Esophagus mucosa (tissue), 1 donor: ENCODE measurements at places on chromosomes 5 and 9.

DNA sequence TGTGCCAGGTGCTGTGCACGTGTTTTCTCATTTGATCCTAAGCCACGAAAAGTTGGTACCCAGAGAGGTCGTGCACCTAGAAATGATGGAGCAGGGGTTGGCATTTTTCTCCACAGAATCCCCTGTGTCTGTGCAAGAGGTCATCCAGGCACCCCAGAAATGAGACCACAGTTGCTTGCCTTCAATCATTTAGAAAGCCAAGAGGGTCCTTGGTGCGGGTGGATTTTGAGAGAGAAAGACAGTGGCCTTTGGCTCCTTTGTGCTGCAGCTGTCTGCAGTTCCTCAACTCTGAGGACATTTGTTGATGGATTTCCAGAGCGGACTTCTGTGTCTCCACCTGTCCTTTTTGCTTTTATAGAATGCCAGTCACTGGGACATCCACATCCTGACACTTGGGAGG is 33.8 kb upstream of the SPRY4 start:
- ATAC-seq: no peak

DNA sequence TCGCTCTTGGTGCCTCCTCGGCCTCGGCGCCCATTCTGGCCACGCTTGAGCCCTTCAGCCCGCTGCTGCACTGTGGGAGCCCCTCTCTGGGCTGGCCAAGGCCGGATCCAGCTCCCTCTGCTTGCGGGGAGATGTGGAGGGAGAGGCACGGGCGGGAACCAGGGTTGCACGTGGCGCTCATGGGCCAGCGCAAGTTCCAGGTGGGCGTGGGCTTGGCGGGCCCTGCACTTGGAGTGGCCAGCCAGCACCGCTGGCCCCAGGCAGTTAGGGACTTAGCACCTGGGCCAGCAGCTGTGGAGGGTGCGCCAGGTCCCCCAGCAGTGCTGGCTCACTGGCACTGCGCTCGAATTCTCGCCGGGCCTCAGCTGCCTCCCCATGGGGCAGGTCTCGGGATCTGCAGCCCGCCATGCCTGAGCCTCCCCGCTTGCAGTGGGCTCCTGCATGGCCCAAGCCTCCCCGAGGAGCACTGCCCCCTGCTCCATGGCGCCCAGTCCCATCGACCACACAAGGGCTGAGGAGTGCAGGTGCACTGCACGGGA is 106.4 kb downstream of the SMC2 start:
- no peak for ATAC-seq

DNA sequence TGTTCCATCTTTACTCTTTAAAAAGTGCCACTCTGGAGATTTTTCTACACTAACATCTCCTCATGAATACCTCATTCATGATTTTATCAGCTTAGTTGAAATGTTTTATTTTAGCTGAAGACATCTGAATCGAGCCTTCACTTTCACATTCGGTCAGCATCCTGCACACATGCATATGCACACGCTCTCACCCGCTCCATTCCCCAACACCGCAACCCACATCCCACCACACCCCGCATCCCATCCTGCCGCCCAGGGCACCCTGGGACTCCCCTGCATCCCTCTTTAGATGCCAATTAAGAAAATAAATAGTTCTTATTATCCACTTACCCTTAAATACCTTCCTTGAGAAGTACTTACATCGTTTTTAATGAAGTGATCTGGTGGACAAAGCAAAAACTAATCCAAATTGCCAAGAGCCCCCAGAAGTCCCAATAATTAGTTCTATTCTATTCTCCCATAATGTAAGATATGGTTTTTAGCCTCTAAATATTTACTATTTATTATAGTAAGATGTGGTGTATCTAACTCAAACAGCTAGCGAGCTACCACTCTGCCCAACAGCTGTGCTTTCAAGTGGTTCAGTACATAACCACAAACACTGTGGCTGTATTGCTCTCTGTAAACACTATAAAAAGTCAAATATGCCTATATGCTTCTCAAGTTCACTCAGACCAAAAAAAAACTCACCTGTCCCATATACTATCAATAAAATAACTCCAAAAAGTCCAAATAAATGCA is 38.2 kb downstream of the GZMK start:
- ATAC-seq: no peak

- ATAC-seq: peak; percentile 3
Observed at GRCh38 chr9:129111528-129112151, 425 bp downstream of the PTPA start.

DNA sequence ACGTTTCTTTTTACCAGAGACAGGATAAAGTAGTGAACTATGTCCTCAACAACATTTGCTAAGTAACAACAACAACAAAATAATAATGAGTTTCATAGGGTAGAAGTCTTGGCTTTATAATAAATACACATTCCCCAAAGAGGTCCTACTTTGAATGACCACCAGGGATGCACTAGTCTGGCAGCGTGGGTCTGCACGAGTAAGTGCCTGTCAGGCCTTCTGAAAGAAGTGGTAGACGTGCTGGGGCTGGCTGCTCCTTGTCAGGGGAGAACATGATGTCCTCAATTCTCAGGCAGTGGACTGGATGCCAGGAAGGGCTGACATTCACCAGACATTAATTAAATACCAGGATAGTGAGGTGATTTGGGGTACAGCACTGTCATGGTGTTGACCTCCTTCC is 331.1 kb downstream of the TMEM38B start:
- no peak for ATAC-seq

DNA sequence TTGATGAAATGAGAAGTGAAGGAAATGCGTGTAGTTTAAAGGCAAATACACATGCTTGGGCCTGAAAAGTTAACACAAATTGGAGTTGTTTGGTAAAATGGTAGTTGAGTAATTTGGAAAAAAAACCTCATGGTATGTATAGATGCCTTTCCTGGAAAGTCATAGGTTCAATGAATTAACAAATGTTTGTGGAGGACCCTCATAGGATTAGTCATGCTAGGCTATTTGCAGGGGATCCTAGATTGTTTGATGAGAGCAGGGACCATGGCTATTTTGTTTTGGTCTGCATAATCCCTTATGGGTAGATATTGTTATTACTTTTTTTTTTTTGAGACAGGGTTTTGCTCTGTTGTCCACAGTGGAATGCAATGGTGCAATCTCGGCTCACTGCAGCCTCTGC is 93.5 kb upstream of the NR3C1 start:
- ATAC-seq: no peak

DNA sequence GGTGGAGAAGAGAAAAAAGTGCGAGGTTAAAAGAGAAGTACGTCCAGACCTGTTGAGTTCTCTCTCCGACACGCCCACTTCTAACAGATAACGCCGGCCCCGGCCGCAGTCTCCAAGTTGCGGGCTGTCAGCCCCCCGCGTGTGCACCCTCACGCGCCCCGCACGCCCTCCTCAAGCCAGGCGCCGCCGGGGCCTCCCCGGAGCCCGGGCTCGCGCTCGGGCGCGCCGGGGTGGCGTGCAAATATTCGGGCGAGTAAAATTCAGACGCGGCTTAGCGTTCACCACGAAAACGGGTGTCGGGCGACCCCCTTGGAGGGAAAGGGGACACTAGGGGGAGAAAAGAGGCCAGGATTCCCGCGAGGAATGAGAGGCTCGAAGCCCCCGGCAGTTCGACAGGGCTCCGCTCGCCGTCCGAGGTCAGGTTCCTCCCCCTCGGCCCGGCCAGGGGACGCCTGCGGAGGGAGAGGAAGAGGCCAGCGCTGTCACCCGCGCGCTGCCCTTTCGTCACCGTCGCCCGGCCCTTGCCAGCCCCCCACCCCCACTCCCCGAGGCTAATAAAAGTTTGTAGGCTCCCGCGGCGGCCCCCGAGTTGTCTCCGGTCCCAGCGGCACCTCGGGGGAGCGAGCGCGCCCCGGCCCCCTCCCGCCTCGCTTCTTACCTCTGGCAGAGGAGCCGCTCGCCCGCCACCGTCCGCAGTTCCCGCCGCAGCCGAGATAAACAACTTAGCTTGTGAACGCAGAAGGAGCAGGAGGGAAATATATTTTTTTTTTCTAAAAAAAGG is 743 bp downstream of the NR3C1 start:
- peak; percentile 6 for ATAC-seq

DNA sequence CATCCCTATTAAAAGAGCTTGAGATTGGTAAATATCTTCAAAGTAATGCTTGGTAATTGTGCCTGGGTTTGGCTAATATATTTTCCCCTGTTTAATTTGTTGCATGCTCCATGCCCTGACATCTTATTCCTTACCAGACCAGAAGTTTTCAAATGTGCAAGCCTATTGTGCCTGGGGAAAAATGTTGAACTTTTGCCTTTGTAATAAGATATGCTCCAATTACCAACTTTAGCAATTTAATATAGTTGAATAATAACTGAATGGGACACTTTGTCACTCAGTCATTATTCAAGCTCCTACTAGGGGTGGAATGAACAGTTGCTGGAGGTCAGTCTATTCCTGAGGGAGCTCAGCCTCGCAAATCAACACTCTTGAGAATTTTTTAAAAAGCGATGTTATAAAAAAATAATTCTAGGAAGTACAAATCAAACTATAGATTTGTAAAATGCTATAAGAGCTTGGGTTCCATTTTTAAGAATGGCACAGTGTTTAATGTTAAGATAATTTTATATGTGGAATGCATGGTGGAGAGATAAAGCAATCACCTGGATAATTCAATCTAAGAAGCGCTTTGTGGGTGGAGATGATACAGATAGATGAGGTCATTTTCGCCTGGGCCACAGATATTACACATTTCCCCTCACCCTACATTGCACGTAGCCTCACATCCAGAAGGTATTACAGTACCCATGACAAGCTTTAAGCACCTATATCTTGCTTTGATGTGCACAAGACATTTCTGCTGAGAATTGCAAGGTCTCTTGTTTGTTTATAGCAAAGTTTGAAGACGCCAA is 231.8 kb downstream of the PIK3R1 start:
- no peak for ATAC-seq

GRCh38 chr9:68473790-68474189 is 66.9 kb downstream of the TMEM252 start:
- no peak for ATAC-seq

- no peak for ATAC-seq
Observed at GRCh38 chr9:120713257-120714087, 798 bp downstream of the MEGF9 start.

DNA sequence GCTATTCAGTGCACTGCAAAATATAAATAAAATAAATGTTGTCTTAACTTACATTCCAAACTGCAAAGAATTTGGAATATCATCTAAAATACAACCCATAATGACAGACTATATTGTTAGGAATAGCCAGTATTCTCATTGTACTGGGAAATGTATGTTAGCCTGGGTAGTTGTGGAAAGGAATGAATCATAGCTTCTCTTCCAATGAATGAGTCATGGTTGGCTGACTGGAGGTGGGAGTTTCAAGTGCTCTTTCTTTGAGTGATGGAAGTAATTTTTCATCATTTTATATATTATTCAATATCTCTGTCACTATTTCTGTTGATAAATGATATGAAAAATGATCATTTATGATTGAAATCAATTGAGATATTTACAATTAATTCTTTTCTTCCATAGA is 158.6 kb upstream of the ARRDC3 start:
- no peak for ATAC-seq

- no peak for ATAC-seq
Observed at GRCh38 chr5:168329302-168329701, 37.9 kb downstream of the WWC1 start.
